Vagina (tissue), 2 donors: ENCODE measurements at places on chromosomes 2 and 18.

GRCh38 chr2:104431701-104432121 is 422.2 kb upstream of the POU3F3 start:
- no peaks in the 10 kb centered on the region for H3K27me3 ChIP-seq
- H3K4me3 ChIP-seq: no peak overlapping the region
- no peaks in the 10 kb centered on the region for H3K36me3 ChIP-seq
- DNase-seq: no peak
- no peak overlapping the region for H3K27ac ChIP-seq
- no peaks in the 10 kb centered on the region for H3K4me1 ChIP-seq

DNA sequence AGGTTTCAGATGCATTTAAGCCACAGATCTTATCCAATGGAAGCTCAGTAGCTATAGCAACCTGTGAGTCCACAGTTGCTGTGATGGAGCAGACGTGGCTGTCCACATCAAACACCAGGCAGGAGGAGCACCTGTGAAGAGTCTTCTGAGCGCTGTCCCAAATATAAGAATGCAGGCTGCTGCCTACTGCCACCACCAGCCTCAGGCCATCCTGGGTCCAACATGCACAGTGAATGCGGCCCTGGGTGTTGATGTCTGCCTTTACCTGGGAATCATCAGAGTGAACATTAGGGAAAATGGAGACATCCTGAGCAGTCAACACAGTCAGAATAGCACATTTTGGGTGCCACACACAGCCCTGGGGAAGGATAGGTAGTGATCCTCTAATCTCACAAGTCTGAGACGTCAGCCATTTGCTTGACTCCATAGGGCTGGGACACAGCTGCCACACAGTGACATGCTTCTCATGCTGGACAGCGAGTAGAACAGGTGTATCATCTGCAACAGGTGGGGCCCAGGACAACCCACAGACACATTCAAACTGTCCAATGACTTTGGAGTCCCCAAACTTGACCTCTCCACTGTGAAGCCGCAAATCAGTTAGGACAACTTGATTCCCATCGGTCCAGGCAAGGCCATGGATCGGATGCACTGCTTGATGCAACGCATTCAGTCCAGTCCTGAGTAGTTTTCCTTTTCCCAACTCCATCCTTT is 8.2 kb downstream of the WDCP start:
- peaks cover 11% of the 10 kb centered on the region for H3K4me1 ChIP-seq
- no peaks in the 10 kb centered on the region for H3K27me3 ChIP-seq
- no peak overlapping the region for H3K4me3 ChIP-seq
- no peak overlapping the region for H3K27ac ChIP-seq
- H3K36me3 ChIP-seq: peaks cover 9% of the 10 kb centered on the region
- DNase-seq: no peak

- no peak for DNase-seq
- no peaks in the 10 kb centered on the region for H3K27me3 ChIP-seq
- H3K4me1 ChIP-seq: no peaks in the 10 kb centered on the region
Measured at GRCh38 chr2:110166266-110166665, 38.5 kb downstream of the NPHP1 start.

GRCh38 chr2:102027036-102027980 is 35.5 kb downstream of the IL1R2 start:
- peaks cover 23% of the 10 kb centered on the region for H3K4me1 ChIP-seq
- peak overlapping the region; percentile 82 for H3K27ac ChIP-seq
- DNase-seq: no peak
- no peak overlapping the region for H3K4me3 ChIP-seq
- no peaks in the 10 kb centered on the region for H3K27me3 ChIP-seq
- no peaks in the 10 kb centered on the region for H3K36me3 ChIP-seq

- no peaks in the 10 kb centered on the region for H3K36me3 ChIP-seq
- no peaks in the 10 kb centered on the region for H3K27me3 ChIP-seq
- H3K4me3 ChIP-seq: no peak overlapping the region
- DNase-seq: no peak
- peaks cover 11% of the 10 kb centered on the region for H3K4me1 ChIP-seq
Measured at GRCh38 chr2:23636426-23636825, 251.4 kb downstream of the KLHL29 start.

GRCh38 chr2:119338826-119339561 is 27.6 kb downstream of the C2orf76 start:
- H3K4me3 ChIP-seq: no peak overlapping the region
- no peak for DNase-seq
- no peak overlapping the region for H3K27ac ChIP-seq
- H3K36me3 ChIP-seq: peaks cover 6% of the 10 kb centered on the region
- H3K27me3 ChIP-seq: no peaks in the 10 kb centered on the region

DNA sequence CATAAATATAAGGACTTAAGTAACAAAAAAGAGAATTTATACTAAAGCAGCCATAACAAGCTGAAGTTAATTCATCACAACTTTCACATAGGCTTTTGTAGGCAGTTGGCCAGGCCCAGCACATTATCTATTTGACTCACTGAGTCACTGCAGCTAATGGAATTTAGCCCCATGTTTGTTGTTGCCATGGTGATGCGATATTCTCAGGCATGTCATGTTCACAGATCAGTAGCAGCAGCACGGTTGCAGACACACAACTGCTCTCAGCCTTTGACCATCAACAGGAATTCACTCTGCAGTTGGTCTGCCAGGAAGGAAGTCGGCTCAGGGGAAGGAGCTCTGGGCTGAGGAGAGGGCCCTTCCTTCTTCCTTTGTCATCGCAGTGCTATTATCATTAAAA is 639.8 kb downstream of the TMEM182 start:
- no peaks in the 10 kb centered on the region for H3K4me1 ChIP-seq
- no peak overlapping the region for H3K4me3 ChIP-seq
- no peak for DNase-seq
- H3K27me3 ChIP-seq: no peaks in the 10 kb centered on the region

GRCh38 chr2:43104763-43105162 is 121.6 kb downstream of the ZFP36L2 start:
- H3K4me3 ChIP-seq: no peak overlapping the region
- H3K4me1 ChIP-seq: peaks cover 73% of the 10 kb centered on the region
- H3K36me3 ChIP-seq: no peaks in the 10 kb centered on the region
- DNase-seq: no peak

DNA sequence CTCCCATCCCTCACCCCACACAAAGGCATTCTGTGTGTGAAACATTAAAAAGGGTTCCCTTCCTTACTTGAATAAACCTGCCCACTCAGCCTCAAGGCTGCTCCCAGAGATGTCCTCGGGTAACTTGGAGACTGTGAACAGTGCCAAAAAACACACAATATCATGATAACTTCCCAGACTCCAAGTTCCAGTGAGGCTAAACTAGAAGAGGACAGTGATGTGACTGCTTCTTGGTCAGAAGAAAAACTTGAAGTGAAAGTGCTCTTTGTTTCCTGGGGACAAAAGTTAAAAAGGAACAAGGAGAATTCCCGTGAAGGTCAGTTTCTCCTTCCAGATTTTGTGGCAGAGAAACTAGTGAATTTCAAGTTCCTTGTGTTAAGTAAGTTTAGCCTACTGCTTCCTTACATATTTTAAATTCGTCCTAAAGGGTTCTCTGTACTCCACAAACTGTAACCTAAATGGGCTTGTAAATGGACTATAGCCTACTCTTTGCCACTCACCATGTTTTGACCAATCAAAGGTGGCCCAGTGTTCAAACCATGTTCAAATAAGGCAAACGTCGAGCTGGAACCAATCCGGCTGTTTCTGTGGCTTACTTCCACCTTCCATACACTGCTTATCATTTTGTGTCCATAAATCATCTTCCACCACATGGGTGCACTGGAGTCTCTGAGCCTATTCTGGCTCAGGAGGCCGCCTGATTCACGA is 20.4 kb downstream of the TPRKB start:
- H3K27ac ChIP-seq: no peak overlapping the region
- H3K4me1 ChIP-seq: no peaks in the 10 kb centered on the region
- no peaks in the 10 kb centered on the region for H3K27me3 ChIP-seq
- H3K4me3 ChIP-seq: no peak overlapping the region

DNA sequence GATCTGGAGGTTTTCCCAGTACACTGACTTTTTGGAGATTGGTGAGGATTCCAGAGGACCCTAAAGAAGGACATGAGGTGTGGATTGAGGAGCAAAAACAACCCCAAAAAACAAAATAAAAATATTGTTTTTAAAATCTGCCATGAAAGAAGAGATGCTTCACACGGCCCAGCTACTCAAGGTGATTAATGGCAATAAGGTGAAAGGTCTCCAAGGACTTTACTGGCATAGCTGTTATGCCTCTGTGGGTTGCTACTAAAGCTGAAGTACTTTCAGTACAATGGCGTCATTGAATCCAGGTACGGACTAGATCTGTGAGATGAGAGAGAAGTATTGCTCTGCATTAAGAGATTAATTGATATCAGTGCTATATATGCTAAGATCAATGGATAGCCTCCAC is 606.4 kb downstream of the TDRD15 start:
- no peaks in the 10 kb centered on the region for H3K27me3 ChIP-seq
- H3K4me3 ChIP-seq: no peak overlapping the region
- H3K27ac ChIP-seq: no peak overlapping the region
- no peaks in the 10 kb centered on the region for H3K4me1 ChIP-seq
- no peaks in the 10 kb centered on the region for H3K36me3 ChIP-seq

DNA sequence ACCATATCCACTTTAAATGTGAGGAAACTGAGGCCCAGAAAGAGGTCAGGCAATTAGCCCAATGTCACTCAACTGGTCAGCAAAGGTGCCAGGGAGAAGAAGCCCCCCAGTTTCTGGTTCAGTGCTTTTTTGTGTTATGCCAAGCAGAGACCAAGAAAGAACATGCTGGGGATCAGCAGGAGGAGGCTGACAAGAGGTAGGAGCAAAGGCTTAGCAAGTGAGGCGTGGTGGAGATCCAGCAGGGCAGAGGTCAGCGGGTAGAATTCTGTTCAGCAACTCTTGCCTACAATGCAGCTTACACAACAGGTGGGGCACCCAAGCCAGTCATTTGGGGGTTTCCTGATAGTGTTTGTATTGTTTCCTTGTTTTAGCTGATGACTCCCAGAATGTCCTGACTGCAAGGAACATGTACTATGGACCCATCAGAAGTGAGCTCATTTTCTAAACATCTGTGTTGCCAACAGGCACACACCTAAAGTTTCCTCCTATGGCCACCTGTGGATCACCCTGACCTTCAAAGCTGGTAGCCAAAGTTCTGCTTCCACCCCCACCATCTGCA is 28.2 kb downstream of the LPIN2 start:
- H3K27me3 ChIP-seq: no peaks in the 10 kb centered on the region
- H3K36me3 ChIP-seq: no peaks in the 10 kb centered on the region
- DNase-seq: no peak

DNA sequence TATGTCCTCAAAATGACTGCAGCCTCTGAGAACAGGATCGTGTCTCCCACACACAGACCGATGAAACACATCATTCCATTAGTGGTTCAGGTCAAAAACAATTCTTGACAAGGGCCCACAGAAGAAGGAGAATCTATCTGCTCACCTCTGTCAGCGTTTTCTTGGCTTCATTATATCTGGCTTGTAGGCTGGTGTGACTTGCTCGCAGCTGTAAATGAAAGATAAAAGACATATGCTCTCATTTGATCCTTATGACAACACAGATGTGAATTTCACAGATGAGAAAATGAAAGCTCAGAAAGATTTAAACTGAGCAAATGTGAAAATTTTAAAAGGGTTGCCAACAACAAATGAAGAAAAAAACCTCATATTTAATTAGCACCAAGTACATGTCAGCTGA is 61.6 kb downstream of the CCDC93 start:
- DNase-seq: no peak
- no peak overlapping the region for H3K27ac ChIP-seq
- H3K4me1 ChIP-seq: no peaks in the 10 kb centered on the region
- H3K27me3 ChIP-seq: no peaks in the 10 kb centered on the region

DNA sequence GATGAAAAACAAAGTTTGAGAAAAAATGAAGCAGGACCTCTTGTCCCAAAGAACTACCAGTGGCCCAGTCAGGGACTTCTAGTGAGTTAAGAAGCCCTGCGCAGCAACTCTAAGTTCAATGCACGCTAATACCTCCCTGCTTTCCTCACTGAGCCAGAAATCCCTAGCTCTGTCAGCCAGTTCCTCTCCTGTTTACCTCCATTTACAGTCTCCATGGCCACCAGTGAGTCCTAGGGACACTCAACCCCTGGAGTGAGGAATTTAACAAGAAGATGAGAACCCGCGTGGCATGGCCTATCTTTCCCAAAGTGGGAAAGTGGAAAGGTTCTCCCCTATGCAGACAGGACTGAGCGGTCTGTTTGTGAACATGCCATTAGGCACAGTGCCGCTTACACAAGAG is 31.0 kb downstream of the MRPL33 start:
- DNase-seq: no peak
- H3K27me3 ChIP-seq: no peaks in the 10 kb centered on the region
- H3K27ac ChIP-seq: no peak overlapping the region

DNA sequence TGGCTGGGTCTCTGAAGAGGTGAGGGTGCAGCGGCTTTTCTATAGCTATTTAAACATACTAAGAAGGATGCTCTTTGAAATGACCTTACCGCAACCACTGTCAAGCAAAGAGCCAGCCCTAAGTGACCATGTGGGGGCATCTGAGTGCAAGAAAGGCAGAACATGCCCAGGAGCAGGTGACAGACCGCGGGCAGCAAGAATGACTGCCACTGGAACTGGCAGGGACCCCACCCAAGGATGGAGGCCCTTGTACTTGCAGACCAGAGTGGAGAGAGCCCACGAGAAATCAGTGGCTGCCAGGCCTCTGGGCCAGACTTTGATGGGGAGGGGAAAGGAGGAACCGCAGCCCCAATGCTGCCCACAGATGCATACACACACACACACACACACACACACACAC is 33.1 kb downstream of the DNMT3A start:
- no peak overlapping the region for H3K27ac ChIP-seq
- no peaks in the 10 kb centered on the region for H3K36me3 ChIP-seq
- no peak for DNase-seq
- H3K4me1 ChIP-seq: peaks cover 72% of the 10 kb centered on the region
- H3K4me3 ChIP-seq: no peak overlapping the region

DNA sequence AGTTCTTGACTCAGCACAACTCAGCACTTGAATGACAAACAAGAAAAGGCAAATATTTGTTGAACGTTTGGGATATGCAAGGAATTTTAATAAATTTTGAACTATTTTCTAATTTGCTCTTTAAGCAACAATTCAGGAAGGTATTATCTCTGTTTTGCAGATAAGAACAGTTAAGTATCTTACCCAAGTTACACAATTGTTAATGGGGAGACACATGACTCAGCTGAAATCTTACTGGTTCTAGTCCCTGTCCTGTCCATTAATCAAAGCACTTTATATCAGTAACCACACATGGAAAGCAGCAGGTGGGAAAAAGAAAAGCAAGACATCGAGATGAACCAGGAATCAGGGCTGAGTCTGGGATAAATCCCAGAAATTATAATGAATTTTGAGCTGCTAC is 493.9 kb upstream of the PIK3C3 start:
- no peak overlapping the region for H3K27ac ChIP-seq
- H3K36me3 ChIP-seq: no peaks in the 10 kb centered on the region
- no peaks in the 10 kb centered on the region for H3K27me3 ChIP-seq
- H3K4me3 ChIP-seq: no peak overlapping the region
- DNase-seq: no peak

DNA sequence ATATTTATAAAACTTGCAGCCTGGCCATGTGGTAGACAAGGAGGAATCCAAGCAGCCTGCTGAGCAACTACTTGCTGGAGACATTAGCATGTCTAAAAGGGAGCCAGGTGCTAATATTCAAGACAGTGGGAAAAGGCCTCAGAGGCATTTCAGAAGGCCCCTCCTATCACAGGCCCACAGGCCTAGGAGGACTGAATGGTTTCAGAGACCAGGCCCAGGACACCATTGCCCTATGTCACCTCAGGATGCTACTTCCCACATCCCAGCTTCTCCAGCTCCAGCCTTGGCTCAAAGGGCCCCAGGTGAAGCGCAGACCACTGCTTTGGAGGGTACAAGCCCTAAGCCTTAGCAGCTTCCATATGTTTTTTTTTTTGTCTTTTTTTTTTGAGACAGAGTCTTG is 39.0 kb downstream of the TPRKB start:
- H3K4me3 ChIP-seq: no peak overlapping the region
